NCI-H526 (cell line): ENCODE measurements at places on chromosomes 13 and 19.
A peak's percentile ranks its signal among the peaks of the same experiment; 100 is the strongest.

DNA sequence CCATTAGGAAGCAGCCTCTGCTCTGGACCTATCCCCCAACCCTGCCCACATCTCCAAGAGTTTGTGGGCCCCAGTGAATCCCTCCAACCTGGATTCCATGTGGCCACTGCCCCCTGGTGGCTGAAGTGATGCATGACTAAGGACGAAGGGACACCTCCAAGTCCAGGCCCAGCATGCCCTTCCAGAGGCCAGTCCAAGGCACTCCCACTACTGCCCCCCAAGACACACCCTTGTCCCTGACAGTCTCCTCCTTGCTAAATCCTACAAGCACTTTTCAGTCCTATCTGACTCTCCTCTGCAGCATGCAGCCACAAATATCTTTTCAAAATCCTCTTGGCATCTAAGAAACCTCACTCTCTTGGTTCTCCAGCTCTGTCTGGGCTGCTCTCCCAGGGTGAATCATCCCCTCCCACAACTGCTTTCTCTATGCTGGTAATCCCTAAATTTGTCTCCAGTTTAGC lies 33.0 kb downstream of the DEDD2 start:
- peak; percentile 70 for DNase-seq

- peak; percentile 55 for DNase-seq
Observed at GRCh38 chr13:91017031-91017668, 330.3 kb upstream of the MIR17HG start.

DNA sequence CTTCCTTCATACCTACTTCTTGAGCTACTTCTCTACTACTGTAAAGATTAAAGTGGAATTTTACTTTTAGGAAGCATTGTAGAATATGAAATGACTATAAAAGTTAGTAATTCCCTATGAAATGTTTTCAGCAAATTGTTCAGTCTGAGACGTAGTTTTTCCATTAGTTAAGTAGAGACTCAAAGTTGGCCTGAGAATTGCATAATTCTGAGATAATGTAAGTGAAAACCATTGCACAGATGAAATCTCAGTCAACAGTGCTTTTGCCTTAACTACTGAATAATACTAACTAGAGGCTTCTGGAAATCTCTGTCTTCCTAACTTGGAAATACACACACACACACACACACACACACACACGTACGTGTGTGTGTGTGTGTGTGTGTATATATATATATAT lies 125.9 kb downstream of the FGF14 start:
- no peak for DNase-seq

- peak; percentile 43 for DNase-seq
Observed at GRCh38 chr19:6740589-6741343, 1.3 kb downstream of the TRIP10 start.

DNA sequence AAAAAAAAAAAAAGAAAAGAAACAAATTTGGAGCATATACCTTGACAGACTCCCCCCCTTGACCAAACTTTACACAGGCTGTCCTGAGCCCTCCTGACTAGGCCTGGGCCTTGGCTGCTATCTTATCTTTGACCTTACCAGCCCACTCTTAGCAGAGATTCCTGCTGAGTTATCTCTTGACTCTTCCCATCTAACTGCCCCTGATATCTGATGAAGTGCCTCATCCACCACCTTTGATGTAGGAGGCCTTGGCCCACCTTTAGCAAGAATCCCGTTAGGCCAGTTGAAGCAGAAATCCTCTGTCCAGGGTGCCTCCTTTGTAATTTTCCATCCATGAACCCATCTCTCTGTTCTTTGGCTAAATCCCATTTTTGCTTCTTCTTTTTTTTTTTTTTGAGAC lies 43.6 kb downstream of the NLRP12 start:
- no peak for DNase-seq

- DNase-seq = peak; percentile 60
Observed at GRCh38 chr19:37251308-37252229, 33.6 kb downstream of the ZNF383 start.

GRCh38 chr19:56321254-56321988 lies 6.8 kb upstream of the ZSCAN5A start:
- DNase-seq = no peak

GRCh38 chr13:98083936-98084335 lies 59.0 kb upstream of the FARP1 start:
- no peak for DNase-seq

GRCh38 chr13:104773775-104774174 lies 1707.6 kb upstream of the SLC10A2 start:
- DNase-seq = peak; percentile 81

DNA sequence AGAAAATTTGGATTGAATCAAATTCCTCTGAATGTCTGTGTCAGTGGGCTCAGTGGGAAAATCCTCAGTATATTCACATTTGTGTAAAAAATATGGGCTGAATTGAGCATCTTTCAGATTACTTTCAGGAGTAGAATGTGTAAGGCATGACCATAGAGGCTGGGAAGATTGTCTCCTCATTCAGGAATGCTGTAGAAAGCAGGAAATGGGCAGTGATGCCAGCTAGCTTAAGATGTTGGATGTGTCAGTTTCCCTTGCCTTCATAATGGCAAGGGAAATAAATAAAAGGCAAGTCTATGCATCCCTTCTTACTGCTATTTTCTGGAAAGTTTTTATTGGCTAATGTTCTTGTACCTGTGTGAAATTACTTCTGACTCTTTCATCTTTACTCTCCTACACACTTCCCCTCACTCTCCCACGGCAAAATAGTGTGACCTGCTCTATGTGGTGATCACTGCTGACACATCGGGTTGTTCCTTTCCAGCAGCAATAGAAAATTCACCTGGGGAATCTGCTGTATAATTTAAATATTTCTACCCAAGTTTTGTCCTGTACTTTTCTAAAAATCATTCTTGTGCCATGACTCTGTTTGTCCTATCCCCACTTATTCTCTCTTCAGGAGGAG lies 103.2 kb downstream of the LMO7 start:
- no peak for DNase-seq

DNA sequence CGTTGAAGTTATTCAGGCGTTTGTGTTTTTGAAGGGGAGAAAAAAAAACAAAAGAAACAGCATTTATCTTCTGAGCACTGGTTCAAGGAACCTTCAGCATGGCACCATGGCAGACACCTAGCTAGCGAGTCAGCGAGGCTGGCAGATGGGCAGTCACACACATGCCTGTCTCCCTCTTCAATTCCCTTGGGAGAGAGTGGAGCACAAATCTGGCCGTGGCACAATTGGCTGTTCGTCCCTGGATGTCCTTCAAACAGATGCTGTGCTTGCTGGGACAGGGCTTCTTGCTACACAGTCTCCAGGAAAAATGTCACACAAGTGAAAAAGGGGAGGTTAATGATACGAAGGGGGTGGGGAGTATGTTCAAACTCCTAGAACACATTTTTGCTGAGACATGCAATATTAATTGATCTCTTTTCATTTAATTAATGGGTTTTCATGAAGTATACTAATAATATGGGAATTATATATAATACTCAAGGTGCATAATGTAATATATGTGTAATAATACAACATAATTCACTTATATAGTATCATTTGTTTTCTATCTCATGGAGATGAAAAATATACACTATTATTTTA lies 1674.5 kb upstream of the SLC10A2 start:
- no peak for DNase-seq

GRCh38 chr19:48479686-48480085 lies 10.5 kb downstream of the CYTH2 start:
- DNase-seq = no peak

GRCh38 chr19:8387688-8388611 lies 2.2 kb upstream of the RAB11B start:
- DNase-seq = no peak

- no peak for DNase-seq
Observed at GRCh38 chr19:30172613-30173242, 199.5 kb upstream of the ZNF536 start.

GRCh38 chr13:33277946-33278345 lies 7.6 kb downstream of the STARD13 start:
- no peak for DNase-seq

DNA sequence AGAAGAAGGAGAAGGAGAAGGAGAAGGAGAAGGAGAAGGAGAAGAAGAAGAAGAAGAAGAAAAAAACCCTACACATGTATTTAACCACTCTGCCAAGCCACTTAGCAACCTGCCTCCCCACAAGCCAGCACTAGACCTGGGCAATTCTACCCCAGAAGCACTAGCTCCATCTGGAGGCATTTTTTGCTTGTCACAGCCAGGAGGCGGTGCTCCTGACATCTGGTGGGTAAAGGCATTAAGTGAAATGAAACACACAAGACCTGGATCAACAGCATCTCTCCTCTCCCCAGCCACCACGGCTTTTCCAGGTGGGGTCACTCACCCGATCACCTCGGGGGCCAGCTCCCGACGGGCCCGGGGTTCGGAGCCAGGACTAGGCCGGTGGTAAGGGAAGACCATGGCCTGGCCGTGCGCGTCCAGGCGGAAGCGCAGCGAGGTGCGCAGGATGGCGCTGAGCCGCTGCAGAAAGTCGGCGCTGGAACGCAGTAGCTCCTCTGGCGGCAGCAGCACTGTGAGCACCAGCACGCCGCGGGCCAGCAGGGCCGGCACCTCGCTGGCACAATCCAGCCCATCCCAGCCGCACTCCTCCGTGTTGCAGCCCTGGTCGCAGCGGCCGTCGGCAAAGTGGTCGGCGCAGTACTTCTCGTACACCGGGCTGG lies 26.9 kb downstream of the NOTCH3 start:
- no peak for DNase-seq

- DNase-seq = no peak
Observed at GRCh38 chr13:46598140-46598819, 45.3 kb downstream of the LRCH1 start.

- no peak for DNase-seq
Observed at GRCh38 chr13:77876176-77876575, 42.5 kb downstream of the EDNRB start.

DNA sequence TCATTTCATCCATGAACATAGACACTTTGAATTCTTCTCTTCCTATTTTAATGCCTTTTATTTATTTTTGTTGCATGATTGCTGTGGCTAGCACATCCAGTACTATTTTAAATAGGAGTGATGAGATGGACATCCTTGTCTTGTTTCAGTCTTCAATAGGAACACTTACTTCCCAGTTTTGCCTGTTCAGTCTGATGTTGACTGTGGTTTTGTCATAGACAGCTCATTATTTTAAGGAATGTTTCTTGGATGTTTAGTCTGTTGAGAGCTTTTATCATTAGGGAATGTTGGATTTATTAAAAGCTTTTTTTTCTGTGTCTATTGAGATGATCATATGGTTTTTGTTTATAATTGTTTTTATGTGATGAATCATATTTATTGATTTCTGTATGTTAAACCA lies 586.6 kb downstream of the SLITRK1 start:
- DNase-seq = no peak

DNA sequence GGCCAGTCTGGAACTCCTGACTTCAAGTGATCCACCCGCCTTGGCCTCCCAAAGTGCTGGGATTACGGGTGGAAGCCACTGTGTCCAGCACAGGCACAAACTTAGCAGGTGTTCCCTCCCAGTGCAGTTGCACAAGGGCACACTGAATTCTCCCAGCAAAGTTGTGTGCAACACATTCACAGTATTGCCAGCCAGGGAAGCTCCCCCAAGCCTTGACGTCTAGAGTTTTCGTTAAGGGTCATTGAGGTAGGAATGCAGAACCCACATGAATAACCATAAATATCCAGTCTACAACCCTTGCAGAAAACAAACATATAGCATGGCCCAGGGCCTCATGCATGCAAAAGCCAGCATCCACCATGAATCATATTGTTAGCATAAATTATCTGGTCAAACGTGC lies 3.3 kb upstream of the AURKC start:
- no peak for DNase-seq

GRCh38 chr19:5112681-5113575 lies 144.0 kb downstream of the KDM4B start:
- no peak for DNase-seq

- peak; percentile 40 for DNase-seq
Observed at GRCh38 chr19:3556978-3557460, 367 bp downstream of the MFSD12 start.

DNA sequence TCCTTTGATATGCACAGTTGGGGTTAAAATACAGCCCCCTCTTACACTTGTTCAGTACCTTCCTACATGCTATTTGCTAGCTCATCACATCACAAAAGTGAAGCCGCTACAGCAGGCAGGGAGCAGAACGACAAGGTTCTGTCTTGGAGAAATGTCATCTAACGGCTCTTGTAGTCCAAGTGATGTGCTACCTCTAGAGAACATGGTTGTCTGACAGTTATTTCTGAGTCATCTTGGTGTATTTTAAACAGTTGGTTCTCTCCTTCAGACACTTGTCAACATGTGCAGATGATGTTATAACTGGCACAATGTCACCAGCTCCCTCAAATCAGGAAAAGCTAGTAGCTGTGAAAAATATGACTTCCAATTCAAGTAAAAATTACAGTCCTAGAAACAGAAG lies 865.0 kb downstream of the PCDH9 start:
- no peak for DNase-seq

GRCh38 chr19:35671818-35672217 lies 5.5 kb downstream of the UPK1A start:
- peak; percentile 88 for DNase-seq

GRCh38 chr13:107066355-107066754 lies 498.4 kb upstream of the ARGLU1 start:
- DNase-seq = no peak

DNA sequence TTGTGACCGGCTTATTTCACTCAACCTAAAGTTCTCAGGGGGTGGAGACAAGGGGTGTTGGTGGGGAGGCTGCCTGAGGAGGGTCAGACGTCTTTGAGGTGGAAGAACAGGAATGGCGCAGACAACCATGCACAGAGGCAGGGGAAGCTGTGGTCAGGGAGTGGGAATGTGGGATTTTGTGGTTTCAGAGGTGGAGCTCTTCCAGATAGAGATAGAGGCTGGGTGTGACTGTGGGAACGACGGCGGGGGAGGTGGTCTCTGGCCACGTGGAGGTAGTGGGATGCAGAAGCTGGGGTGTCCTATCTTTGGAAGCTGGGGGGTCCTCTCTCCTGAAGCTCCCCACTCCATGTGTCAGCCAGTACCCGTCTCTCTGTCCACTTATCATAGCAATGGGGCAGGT lies 7.8 kb upstream of the KLK14 start:
- DNase-seq = no peak

- no peak for DNase-seq
Observed at GRCh38 chr19:36201684-36202083, 12.8 kb downstream of the ZNF565 start.

GRCh38 chr19:47471733-47472457 lies at the start of gene SLC8A2:
SLC8A2 (minus strand) TSS chr19:47471893; CDS start chr19:47466403, 5,490 bp downstream.
- DNase-seq = no peak

GRCh38 chr19:36009220-36009619 lies 607 bp upstream of the SYNE4 start:
- DNase-seq = no peak

GRCh38 chr13:79867254-79867653 lies 386.3 kb downstream of the NDFIP2 start:
- no peak for DNase-seq

GRCh38 chr13:34164582-34164981 lies 346.6 kb downstream of the RFC3 start:
- DNase-seq = no peak
